Astrocyte of the hippocampus (primary cell): ENCODE measurements at places on chromosomes 5 and 9.
A peak's percentile ranks its signal among the peaks of the same experiment; 100 is the strongest.

DNA sequence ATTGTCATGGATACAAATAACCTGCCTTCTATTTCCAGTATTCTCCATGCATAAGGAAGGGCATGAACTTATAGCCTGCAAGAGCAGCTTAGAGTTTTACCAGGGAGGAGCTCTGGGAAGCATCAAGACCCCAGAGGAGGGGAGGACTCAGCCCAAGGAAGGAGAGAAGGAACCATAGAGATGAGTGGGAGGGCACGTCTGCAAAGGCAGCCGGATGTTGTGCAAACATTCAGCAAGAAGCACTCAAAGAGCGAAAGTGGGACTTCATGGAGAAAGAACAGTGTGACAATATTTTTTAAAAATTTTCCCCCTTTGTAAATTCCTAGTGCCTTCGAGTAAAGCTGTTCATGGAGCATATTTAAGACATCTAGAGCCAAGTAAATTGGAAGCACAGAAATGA, 270.1 kb upstream of the PTGER4 start:
- DNase-seq, result no peak

DNA sequence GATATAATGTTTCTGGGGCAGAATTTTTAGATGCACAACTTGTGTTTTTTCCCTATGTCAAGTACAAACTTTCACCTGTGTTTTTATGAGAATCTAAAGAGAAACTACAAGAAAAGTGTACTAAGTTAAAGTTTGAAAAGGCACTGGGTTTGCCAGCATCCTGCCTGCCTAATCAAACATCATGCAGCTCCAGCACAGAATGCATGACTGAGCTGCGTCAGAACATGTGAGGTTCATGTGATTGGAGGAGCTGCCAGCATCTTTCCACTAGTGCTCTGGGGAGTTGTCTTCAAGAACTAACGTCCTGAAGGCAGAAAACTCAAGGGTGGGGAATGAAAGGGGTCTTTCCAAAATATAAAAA, 46.1 kb upstream of the RIC1 start:
- DNase-seq, result peak; percentile 80

GRCh38 chr5:74237571-74238145, 402.9 kb downstream of the ENC1 start:
- no peak for DNase-seq

- peak; percentile 13 for DNase-seq
Measured at GRCh38 chr9:83070261-83070660, 7.3 kb upstream of the RASEF start.

GRCh38 chr9:106947106-106947900, 84.3 kb downstream of the ZNF462 start:
- DNase-seq, result no peak

- no peak for DNase-seq
Measured at GRCh38 chr9:1708219-1708618, 306.9 kb upstream of the SMARCA2 start.

- peak; percentile 68 for DNase-seq
Measured at GRCh38 chr5:16489322-16489791, 23.8 kb upstream of the ZNF622 start.

GRCh38 chr9:125997196-125997823, 250.1 kb downstream of the PBX3 start:
- no peak for DNase-seq

DNA sequence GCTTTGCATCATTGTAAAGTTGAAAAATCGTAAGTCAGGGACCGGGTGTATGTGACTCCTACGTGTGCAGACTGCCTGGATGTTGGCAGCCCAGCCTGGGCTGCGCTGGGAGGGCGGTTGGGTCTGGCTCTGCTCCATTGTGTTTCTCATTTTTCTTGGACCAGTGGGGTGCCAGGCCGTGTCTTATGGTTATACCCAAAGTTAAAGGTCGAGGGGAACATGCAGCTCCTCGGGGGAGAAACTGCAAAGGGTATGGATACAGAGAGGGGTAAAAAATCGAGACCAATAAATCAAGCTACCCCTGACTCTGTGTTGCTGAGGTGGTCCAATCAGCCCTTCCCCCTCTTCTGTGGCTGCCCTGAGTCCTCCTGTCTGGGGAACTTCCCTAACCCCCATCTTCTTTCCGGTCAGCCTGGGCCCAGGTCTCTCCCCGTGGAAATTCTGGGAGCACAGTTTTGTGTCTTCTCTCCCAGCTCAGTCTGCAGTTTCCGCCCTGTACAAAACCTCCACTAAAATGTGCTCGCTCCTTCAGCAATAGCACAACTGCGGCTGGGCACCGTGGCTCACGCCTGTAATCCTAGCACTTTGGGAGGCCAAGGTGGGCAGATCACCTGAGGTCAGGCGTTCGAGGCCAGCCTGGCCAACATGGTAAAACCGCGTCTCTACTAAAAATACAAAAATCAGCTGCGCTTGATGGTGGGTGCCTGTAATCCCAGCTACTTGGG, 34.1 kb upstream of the UNC5A start:
- DNase-seq, result no peak

DNA sequence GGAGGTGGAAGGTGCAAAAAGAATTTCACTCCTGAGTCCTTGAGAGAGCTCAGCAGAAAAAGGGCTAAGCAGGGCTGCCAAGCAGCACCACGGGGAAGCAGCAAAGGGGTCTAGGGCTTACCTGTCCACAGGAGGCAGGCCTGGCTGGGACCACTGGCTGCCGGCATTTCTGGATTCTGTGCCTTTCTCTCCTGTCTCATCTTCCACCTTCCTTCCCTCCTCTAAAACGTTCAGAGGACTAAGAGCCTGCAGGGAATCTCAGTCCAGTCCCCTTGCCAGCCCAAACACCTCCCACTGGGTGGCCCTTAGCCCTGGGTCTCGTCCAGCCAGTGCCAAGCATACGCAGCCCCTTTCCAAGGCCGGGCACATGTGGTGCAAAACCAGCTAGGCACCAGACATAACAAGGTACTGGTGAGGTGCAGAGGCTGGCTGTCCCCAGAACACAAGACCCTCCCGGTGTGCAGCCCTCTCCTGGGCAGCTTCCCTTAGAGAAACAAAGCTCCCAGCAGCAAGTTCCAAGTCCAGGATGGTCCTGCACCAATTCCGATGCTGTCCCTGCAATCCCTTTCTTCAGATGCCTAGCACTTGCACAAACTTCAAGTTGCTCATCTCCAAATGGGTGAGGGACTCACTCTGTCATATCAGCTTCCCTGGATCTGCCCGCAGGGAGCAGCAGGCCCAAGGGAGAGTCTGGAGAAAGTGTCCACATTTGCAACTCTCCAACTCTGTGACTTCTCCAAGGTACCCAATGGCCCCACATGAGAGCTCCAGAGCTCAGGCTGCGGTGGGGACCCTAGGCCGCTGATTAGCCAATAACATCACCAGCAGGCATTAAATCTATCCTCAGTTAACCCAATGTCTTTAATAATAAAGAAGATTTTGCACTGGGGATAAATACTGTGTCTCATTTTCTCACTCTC, 126.3 kb downstream of the C5orf15 start:
- DNase-seq, result no peak

DNA sequence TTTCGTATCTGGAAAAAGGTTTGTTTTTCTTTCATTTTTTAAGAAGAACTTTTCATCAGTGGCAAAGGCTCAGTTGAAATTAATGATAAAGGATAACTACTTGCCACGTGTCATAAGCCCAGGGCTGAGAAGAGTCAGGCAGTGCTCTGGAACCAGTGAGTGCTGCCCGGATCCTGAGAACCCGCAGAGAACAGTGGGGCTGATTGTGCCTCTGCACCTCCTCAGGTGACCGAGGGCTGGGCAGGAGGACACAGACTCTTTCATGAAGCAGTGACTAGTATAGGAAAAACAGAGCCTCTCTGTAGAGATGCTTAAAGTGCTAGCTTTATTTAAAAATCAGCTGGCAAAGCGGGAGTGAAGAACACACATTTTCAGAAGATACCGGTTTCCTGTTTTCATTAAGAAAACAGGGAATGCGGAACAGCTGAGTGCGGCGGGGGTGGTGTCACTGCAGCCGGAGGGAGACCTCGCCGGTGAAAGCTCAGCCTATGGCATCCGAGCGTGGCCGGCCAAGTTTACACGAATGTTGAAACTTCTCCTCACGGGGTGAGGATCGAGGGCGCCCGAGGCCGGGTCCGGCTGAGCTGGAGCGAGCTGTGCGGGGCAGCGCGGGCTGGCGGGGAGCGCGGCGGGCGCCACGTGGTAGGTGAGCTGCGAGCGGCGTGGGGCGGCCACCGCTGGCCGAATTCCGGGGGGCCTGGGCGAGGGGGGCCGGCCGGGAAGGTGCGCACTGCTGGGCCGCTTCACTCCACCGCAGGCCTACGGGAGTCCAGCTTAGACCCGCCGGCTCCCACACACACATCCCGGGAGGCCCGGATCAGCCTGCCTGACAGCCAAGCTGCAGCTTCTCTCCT, 134.7 kb upstream of the DMRT1 start:
- DNase-seq, result peak; percentile 75

DNA sequence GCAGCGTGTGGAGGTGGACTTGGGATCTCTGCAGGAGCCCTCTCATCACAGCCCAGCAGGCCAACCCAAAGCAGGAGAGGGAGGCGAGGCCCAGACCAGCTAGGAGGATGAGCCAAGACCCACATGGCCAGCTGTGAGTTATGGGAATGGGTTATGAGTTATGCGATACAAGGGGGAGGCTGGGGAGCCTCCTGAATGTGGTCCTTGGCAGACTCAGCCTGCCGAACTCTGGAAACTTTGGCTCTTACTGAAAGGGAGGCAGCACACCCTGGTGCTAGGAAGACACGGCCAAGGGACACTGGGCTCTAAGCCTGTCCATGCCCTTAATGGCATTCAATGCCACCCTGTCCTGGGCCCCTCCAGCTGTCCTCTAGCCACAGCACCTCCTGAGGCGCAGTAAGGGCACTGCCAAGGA, 7.7 kb upstream of the VAV2 start:
- no peak for DNase-seq

DNA sequence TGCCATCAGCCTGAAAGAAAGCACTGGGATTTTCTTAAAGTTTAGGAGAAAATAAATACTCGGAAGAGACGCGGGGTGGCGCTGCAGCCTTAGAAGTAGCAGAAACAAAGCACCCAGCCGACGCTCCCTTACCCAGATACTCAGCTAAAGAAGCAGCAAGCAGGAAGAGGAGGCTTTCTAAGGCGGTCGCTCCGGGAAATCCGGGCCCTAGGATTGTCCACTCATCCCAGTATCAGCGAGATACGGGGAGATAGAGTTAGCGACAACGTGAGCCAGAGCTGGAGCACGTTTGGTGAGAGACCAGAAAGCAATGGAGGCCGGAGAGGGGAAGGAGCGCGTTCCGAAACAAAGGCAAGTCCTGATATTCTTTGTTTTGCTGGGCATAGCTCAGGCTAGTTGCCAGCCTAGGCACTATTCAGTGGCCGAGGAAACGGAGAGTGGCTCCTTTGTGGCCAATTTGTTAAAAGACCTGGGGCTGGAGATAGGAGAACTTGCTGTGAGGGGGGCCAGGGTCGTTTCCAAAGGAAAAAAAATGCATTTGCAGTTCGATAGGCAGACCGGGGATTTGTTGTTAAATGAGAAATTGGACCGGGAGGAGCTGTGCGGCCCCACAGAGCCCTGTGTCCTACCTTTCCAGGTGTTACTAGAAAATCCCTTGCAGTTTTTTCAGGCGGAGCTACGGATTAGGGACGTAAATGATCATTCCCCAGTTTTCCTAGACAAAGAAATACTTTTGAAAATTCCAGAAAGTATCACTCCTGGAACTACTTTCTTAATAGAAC, at the start of gene PCDHB2:
TSS of gene PCDHB2 (plus strand) at position 135 of the 782 bp plus-strand sequence. CDS start at position 311, 176 bp downstream.
- peak; percentile 38 for DNase-seq

DNA sequence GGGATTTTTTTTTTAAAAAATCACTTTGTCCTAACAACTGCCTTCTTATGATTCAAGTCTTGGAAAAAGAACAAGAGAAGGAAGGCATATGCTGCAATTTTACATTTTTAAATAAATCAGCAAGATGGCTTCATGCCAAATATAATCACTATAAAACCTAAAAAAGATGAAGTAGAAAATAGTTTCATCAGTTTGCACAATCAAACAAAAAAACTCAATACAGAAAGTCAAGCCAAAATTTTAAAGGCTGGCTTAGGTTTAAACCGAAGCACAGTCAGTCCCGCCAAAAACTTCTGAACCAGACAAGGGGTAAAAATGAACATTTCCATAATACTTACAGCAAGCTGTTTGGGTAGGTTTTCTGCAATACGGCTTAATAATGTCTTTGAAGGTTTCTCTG, 57.3 kb downstream of the ZFR start:
- DNase-seq, result no peak

- no peak for DNase-seq
Measured at GRCh38 chr9:113653746-113654604, 190.4 kb downstream of the RGS3 start.

- DNase-seq, result no peak
Measured at GRCh38 chr5:15623794-15624193, 123.8 kb downstream of the FBXL7 start.

- peak; percentile 92 for DNase-seq
Measured at GRCh38 chr5:34598177-34598794, 57.8 kb upstream of the RAI14 start.

- DNase-seq, result peak; percentile 17
Measured at GRCh38 chr9:112378328-112379176, 1.4 kb upstream of the HSDL2 start.

- peak; percentile 31 for DNase-seq
Measured at GRCh38 chr5:65926893-65927292, 518 bp downstream of the ERBIN start.

DNA sequence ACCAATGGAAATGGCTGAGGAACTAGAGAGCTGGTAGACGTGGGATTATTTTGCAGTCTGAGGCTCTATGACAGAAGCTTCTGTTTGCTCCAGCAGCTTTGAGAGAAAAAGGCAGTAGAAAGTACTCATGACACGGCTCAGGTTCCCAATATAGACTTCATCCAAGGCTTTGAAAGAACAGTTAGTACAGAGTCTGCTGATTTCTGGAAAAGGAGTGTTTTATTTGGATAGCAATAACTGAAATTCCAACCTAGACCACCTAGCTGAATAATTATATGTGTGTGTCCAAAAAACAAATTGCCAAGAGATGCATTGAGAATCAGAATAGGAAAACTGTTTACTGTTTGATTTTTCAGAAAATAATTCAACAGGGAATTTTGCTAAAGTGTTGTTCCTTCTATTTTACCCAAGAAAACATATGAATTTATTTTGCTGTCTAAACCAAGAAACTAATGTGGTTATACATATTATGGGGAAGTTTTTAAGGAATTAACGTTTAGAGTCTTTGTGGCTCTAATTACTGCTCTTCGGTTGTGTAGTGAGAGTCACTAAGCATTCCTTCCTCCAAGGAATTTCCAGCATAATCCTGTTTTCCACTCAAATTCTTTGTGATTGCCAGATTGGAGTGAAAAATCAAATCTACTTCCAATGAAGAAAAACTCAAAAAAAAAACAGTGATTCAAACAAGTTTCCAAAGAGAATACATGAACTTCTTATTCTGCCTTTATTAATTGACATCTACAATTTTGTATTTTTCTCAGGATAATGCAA, 18.1 kb upstream of the MTX3 start:
- DNase-seq, result peak; percentile 73

GRCh38 chr5:102798104-102798785, 43.1 kb downstream of the PAM start:
- DNase-seq, result no peak

- DNase-seq, result no peak
Measured at GRCh38 chr5:99621772-99622681, 693.2 kb upstream of the CHD1 start.
